ENCODE measurements at places on chromosomes 5 and 9. TPM values are rescaled to one million over a fixed set of nuclear protein-coding genes. Genes with fewer than 3 reads are reported as not detected.

Gene SPINK13
- total RNA-seq: not detected

Gene REEP2
- 71.0 TPM for total RNA-seq

Gene NUTM2G
- not detected for total RNA-seq

Gene OR1J2
- total RNA-seq: not detected

Measured in occipital lobe (tissue), 3 donors.